H54 (cell line): ENCODE measurements at places on chromosomes 2 and 18.

- no peak for DNase-seq
These were observed 814.2 kb upstream of the SLC39A10 start for GRCh38 chr2:194842871-194843270.

DNA sequence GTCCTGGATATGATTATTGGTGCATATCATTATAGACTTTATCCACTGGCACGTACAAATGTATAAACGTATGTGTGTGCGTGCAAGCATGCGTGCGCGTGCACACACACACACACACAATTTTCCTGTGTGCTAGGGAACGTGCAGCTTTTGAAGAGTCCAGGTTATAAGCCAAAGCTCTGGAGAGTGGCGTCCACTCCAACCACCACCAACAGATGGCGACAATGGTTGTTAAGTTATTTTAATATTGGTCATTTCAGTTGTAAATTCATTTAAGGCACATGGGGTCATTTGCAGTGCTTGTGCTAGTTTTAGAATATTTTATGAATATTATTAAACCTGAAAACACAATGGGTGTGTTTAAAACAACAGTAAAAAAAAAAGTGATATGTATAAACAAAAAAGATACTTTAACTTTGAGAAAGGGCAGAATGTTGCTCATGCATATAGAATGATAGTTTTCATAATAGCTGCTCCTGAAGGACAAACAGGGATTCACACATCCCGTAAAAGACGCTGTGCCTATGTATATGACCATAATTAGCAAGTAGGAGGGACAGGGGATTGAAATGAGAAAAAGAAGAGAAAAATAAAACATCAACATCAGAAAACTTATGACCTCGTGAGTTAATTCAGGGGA, 124.2 kb upstream of the ITGB6 start:
- DNase-seq: no peak

GRCh38 chr2:23487735-23488492, 102.9 kb downstream of the KLHL29 start:
- peak; percentile 50 for DNase-seq

GRCh38 chr2:178962805-178963433, 87.0 kb downstream of the CCDC141 start:
- DNase-seq: no peak

DNA sequence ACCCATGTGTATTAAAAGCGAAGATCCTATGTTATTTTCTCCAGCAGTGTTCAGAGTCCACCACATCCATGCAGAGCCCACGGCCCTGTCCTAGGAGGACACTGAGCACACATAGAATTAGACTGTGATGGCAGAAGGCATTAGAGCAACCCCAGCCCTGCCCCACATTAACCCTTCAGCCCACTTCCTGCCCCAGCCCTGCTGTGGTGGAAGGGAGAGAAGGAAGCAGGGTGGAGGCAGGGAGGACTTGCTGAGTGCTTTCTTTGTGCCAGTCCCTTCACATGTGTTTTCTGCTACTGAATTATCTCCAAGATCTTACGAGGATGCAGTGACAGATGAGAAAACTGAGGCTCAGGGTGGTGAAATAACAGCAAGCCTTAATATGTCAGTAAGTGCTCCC, 339.0 kb downstream of the SMAD2 start:
- DNase-seq: no peak

DNA sequence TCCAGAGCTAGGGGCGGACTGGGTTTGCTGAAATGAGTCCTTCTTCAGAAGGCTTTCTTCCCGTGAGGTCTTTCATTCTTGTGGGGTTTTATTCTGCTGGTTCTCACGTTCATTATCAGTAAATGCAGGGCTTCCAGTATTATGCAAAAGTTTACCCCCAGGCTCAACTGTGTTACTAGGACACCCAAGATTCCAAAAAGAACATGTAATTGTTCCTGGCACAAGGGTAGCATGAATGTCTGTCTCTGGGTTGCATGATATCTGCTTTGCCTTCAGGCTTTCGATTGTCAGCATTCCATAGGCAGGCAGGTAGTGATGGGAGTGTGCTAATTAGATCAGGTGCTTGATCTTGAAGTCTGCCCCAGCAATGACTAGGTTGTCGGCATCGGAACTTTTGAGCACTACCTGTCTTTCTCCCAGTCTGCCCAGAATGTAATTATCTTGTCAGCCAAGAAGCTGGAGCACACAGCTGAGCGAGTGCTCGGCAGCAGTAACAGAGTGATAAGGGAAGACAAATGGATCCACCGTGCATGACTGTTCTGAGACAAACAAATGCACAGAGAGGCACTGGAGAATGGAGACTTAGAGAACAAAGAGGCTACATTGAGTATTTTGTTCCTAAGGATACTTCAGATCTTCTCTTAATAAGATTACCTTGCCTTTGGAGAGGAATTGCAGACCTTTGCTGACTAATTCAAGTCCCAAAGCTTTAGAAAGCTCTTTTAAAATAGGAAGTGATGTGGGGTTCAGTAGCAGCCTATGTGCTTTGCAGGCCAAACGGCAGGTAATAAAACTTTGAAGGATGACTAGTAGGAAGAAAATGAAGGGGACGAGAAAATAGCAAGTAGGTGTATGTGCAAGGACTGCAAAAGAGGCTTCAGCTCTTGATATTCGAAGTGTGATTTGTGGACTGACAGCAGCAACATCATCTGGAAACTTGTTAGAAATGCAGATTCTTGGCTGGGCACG, 41.9 kb downstream of the ITGB6 start:
- DNase-seq: no peak

DNA sequence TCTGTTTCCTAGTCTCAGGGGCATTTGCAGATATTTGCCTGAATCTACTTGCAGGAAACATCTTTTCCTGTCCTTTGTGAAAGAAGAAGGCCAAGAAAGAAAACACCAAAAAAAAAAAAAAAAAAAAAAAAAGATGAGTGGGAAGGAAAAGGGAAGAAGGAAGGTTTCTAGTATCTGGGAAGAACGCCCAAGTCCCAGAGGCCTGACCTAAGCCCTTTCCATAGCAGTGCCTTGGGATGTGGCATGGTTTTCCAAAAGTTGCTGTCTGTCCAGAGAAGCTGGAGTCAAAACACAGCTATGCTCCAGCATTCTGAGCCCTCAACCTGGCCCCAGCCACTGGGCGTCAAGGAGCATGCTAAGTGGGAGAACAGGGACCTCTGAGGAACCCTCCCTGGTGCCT, 123.5 kb downstream of the INHBB start:
- DNase-seq: no peak
